ENCODE measurements at places on chromosomes 3 and 15.

- no peak for DNase-seq
These were observed 53.4 kb upstream of the NEO1 start for GRCh38 chr15:72998681-72999466.

DNA sequence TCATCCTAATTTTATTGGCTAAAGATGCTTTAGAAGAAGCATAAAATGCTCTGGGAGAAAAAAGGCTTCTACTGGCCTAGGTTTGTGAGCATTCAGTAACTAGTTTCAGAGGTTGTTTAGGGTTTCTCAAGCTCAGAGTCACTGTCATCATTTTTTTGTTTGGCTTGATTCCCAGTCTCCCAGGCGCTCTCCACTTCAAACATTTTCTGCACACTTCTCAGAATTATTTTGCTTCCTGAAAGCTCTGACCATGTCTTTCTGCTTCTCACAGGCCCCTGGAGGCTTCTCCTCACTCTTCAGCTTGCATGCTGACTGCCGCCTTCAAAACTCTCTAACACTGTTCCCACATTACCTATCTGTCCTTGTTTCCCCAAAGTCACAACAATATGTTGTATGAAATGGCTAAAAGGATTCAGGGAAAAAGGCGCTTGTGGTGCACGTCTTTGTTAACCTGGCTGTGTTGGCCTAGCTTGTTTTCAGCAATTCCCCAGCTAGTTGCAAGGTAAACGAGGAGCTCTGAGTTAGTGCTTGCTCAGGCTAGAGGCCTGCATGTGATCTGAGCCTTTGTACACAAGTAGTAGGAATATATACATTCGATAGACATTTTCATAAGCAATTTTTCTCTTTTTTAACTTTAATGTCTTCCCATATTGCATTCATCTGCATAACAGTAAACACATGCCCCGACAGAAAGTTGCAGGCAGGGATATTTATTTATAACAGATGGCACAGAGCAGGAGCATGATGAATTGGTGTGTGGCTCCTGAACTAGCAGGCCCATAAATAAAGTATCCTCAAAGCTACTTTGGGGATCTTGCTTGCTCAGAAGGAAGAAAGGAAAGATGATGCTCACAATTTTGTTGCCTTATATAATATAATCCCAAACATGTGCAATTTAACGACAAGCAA, 129.2 kb upstream of the DPH6 start:
- DNase-seq = no peak

- DNase-seq = peak; percentile 70
These were observed 4.2 kb downstream of the FURIN start for GRCh38 chr15:90872486-90873184.

- DNase-seq = no peak
These were observed 12.5 kb upstream of the FEM1B start for GRCh38 chr15:68265081-68265480.

DNA sequence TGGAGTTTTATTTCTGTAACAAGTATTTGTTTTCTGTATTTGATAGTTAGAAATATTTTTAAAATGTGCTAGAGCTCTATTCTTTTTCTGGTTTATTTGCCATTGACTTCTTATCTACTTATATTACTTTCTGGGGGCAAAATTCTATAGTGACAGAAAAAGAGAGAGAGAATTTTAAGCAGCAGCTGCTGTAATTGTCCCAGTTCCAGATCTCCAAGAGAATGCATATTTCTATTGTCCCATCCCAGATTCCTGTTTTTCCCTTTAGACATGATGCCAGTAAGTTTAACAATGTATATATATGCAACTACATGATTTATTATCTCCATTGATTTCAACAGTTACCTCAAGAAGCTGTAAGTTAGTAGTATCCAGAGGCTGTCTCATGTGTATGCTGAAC, 541.7 kb upstream of the ZNF385D start:
- no peak for DNase-seq

GRCh38 chr3:143825513-143825912, 22.8 kb downstream of the SLC9A9 start:
- DNase-seq = no peak

GRCh38 chr3:127888156-127888555, 26.9 kb upstream of the KBTBD12 start:
- no peak for DNase-seq

Measured in GM10248 (cell line).